ENCODE measurements at places on chromosomes 6 and 20. TPM values are rescaled to one million over a fixed set of nuclear protein-coding genes. Genes with fewer than 3 reads are reported as not detected.

GJA10 gene
- total RNA-seq = not detected

RPP40 gene
- 18.2 TPM for total RNA-seq

ADGRF5 gene
- 0.26 TPM for total RNA-seq

- no peaks in the 10 kb centered on the region for H3K4me1 ChIP-seq
- H3K36me3 ChIP-seq = no peaks in the 10 kb centered on the region
- H3K27ac ChIP-seq = no peak overlapping the region
- no peak for DNase-seq
- no peak overlapping the region for H3K4me3 ChIP-seq
- H3K27me3 ChIP-seq = no peaks in the 10 kb centered on the region
These were observed 113.9 kb upstream of the SLC35B3 start for GRCh38 chr6:8549074-8549790.

DNA sequence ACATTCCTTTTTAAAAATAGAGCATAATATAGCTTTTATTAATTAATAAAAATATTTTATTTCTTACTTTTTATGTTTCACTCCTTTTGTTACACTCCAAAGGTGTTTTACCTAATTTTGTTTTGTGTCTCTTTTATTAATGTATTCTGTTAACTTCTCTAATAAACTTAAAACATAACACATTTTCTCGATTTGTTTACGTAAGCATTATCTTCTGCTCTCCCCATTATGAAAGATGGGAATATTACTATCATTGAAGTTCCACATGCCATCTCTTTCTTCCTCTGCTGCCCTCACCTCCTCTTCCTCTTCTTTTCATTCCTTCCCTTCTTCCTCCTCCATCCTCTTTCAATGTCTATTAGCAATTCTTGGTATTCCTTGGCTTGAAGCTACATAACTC lies 85.0 kb upstream of the HCRTR2 start:
- DNase-seq = no peak
- no peak overlapping the region for H3K27ac ChIP-seq
- H3K36me3 ChIP-seq = no peaks in the 10 kb centered on the region
- H3K27me3 ChIP-seq = peaks cover 3% of the 10 kb centered on the region
- no peak overlapping the region for H3K4me3 ChIP-seq
